NCI-H446 treated with DMSO at 0.1 percent for 48 hours (cell line): ENCODE measurements at places on chromosomes 7 and 10.

- no peak for DNase-seq
These were observed 267.0 kb downstream of the MAD1L1 start for GRCh38 chr7:1965579-1966294.

- peak; percentile 41 for DNase-seq
These were observed 96.7 kb downstream of the SEMA3D start for GRCh38 chr7:85090143-85090542.

DNA sequence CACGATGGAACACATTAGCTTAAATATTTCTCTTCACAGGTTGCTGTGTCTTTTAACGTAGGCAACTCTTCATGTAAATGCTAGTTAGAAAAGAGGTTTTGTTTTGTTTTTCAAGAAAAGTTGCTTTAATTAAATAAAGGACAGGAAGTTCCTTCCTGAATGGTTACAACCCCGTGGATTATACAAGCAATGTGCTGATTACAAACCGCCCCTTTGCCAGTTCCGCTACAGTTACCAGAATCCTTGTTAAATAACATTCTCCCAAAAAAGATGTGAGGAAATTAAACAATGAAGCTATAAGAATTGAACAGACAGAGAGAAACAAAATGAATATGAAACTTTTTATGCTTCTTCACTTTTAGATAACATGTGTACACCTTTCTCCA, 75.1 kb downstream of the LYZL2 start:
- DNase-seq = no peak

GRCh38 chr7:130732980-130733930, 752 bp downstream of the KLF14 start:
- no peak for DNase-seq

DNA sequence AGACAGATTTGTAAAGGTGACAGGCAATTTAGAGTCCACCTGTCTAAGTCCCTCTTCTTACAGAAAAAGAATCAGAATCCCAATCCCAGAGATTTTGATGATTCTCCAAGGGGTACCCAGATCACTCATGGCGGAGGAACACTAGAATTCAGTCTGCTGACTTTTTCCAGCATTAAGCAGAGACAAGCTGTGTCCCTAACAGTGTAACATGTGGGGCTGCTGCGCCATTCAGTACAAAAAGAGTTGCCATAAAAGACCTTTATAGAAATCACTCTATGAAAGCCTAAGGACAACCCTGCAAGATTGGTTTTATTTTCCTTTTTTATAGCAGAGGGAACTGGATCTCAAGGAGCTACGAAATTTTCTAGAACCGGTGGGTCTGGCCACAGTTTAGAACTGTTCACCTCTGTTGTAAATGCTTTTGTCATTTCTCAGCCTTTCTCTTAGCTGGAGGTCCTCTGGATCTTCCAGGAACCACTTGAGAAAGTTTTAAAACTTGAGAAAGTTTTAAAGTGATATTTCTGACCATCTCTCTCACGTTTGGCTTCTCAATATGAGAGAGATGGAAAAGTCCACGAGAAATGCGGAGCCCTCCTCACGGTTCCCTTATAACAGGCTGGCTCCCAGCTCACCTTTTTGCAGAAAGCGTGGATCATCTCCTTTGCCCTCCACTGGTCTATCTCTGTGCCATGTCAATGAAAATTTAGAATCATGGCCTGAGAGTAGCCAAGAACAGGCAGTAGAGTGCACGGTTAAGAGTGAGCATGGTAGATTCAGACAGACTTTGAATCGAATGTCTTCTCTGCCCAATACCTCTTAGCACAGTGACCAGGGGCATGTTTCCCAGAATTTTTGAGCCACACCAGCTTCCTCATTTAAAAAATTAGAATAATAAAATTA, 826 bp downstream of the GIMAP7 start:
- no peak for DNase-seq

- DNase-seq = no peak
These were observed 83.8 kb upstream of the GRB10 start for GRCh38 chr7:50866343-50867033.

DNA sequence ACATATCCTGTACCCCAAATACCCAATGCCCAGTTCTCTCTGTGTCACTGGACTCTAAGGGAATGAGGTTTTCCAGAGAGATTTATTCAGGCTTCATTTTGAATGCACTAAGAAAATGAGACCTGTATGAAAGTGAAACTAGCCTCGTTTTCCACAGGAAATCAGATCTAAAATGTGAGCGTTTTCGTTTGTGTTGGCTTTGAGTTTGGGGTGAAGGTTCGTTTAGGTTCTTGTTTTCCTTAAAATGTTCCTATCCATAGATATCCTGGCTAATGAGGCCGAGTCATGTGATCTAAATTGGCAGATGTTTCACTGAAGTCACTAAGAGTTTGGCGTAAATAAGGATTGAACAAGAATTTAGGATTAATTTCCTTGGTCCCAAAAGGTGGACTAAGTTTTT, 90.9 kb upstream of the BMPER start:
- DNase-seq = no peak

DNA sequence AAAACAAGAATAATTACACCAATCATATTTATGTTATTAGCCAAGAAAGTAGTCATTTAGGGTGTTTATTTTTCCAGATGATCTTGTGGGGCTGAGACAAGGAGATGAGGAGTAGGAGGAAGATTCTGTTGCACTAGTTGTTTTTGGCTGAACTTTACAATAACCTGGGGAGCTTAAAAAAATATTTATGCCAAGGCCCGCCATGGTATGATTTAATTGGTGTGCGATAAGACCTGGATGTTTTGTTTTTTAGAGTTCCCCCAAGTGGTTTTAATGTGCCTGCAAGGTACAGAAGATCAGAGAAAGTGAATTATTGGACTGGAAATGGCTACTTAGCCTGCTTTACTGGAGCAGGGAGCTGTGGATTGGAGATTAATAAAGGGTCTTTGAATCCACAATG, 7.1 kb upstream of the ZNF282 start:
- no peak for DNase-seq

GRCh38 chr7:20201380-20201779, 15.8 kb downstream of the MACC1 start:
- DNase-seq = no peak

DNA sequence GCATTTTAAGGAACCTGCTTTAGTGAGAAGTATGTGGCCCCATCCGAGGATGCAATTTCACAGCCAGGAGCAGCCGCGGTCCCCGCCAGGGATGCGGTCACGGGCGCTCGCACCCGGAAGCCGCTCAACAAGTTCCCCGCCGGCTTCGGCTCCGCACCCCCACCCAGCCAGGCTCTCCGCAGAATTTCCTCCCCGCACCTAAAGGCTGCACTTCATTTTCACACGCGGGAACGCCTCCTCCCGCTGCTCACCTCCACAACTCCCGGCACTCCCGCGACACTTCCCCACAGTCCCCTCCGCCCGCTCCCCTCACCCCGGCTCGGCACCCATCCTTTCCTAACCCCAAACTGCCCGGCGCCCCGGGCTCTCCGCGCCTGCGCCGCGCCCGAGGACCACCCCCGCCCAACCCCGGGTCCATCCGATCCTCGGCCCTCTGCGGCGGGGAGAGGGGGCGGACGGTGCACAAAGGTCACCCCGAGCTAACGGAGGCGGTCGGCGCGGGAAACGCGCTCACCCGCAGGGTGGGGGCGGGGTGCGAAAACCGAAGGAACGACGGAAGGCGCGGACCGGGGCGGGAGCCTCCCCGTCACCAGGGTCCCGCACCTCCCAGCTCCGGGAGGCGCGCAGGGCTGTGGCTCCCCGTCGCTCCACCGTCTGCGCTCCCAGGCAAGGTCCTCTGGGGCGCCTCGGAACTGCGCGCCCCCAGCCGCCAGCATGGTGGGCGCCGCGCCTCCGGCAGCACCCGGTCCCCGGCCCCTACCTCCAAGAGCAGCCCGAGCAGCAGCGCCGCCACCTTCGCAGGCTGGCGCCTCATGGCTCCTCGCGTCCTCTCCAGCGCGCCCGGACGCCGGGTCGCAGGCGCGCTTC, 558 bp downstream of the VOPP1 start:
- no peak for DNase-seq

- no peak for DNase-seq
These were observed 645.9 kb downstream of the XPNPEP1 start for GRCh38 chr10:109277456-109277855.

- no peak for DNase-seq
These were observed 26.6 kb downstream of the ESYT2 start for GRCh38 chr7:158802535-158803366.

GRCh38 chr10:102665904-102666509, 21.7 kb downstream of the TRIM8 start:
- DNase-seq = no peak

- peak; percentile 38 for DNase-seq
These were observed 123.3 kb downstream of the PRPF18 start for GRCh38 chr10:13709931-13710650.

GRCh38 chr7:150405584-150406311, 26.6 kb downstream of the ZNF775 start:
- DNase-seq = no peak

- DNase-seq = no peak
These were observed 1.7 kb upstream of the SH2B2 start for GRCh38 chr7:102284891-102285539.

DNA sequence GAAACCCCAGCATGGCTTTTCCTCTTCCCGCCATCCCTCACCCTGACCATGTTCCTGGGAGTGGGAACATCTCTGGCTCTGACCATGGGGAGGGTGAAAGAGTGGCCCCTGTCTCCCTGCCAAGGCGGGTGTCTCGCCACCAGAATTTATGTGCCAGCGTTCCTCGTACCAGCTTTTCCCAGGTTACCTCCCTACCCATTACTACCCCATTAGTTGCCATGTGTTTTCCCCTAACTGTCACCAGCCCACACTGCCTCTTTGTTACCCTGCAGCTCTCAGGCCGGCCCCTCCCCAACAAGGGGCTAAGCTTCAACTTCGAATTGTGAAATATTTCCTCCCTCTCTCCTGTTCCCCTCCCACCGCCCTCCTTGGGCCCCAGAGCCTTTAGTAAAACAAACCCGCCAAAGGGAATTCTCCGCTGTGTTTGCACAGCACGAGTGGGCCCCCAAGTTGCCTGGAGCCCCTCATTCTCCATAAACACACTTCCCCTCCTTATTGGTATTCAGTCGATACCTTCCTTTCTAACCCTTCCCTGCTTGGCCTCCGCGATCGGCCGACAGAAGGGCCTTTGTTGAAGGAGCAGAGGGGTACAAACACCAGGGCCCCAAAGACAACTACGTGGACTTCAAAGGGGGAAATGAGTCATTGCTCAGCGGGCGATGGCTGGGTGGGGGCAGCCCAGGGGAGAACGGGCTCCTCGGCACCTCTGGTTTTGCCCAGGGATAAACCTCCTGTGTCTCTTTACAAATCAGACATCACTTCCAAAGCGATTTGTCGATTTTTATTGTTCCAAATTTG, 45.5 kb downstream of the SLIT1 start:
- DNase-seq = no peak
